Stimulated activated CD4-positive, alpha-beta T cell treated with anti-CD3 and anti-CD28 coated beads, Interleukin-1b, Interleukin-23, amount 100 ng/mL, for 24 hours (primary cell): ENCODE measurements at places on chromosomes 5 and 9.
A peak's percentile ranks its signal among the peaks of the same experiment; 100 is the strongest.

DNA sequence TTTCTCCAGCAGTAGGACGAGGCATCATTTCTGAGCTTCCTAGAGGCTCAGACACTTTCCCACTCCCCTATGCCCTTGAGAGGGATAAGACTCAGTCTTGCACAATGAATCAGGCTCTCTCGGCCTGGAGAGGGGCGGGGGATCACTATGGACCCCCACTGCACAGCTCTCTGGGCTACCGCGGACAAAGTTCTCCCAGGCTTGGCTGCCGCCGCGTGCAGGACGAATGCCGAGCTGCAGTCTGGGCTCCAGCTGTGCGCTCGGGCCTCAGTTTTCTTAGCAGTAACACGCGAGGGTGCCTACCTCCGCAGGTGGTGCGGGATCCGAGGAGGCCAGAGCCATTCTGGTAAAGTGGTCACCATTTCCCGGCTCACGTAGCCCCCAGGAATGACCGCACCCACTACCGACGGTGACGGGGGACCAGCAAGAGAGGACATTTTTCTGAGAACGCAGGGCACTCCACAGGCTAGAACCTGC, 3.4 kb upstream of the MYORG start:
- DNase-seq = no peak

GRCh38 chr9:93096131-93096802, at the start of gene CARD19:
TSS of gene CARD19 (plus strand) at chr9:93096217. CDS start at chr9:93096346, 129 bp downstream.
- peak; percentile 43 for DNase-seq

DNA sequence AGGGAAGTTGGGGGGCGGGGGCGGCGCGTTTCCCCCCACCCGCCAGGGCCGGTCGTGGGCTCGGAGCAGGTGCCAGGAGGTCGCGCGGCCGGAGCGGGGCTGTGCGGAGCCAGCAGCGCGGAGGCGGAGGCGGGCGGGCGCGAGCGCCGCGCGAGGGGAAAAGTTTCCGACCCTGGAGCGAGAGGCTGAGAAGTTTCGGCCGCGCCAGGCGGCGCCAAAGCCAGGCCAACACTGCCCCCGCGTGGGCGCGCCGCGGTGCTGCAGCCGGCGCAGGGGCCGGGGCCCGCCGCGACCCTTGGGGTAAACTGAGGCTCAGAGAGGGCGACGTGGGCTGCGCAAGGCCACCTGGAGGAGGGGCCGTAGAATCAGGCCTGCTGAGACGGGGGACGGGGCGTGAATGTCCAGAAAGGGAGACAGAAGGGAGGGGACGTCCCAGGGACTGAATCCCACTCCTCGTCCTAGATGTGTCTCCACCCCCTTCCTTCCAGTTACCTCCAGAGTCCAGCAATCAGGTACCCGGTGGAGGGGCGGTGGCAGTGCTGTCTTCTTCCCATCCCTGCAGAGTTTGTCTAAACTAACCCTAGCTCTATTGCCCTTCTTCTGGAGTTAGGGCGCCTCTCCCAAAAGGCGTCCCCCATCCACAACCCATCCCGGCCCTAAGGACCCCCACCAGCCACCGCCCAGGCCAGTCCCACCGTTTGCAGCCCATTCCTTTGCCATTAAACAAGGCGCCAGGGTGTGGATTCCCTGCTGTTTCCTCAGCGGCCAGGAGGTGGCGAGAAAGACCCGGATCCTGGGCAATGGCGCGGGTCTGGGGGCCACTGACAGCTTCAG, 10.2 kb downstream of the C9orf50 start:
- peak; percentile 44 for DNase-seq

- no peak for DNase-seq
Measured at GRCh38 chr9:89814340-89815040, 209.7 kb downstream of the GADD45G start.

DNA sequence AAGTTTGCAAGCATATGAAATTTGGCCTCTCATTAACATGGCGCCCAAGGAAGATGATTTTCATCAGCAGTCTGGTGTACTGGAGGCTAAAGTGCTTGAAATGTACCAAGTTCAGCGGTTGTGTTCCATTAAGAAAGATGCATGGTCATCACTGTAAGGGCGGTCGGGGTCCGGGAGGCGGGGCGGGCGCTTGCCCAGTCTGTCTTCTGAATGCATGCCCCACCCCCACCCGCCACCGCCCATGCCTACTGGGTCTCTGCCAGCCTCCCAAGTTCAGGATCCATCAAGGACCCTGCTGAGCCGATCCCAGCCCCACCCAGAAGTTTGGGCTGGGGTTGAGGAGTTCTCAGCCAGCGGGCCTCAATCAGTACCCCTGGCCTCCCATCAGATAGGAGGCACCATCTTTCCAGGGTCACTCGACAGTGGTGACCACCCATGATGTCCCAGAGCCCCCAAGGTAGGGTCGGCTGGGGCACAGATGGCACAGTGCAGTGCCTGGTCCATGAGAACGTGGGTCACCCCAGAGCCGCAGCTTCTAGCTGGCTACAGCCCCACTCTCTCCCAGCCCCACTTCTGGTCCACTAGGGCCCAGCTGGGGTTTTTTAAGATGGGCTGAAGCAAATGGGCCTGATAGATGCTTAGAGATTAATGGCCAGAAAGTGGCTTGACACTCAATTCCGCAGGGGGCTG, 24.4 kb upstream of the PRDM12 start:
- DNase-seq = no peak

DNA sequence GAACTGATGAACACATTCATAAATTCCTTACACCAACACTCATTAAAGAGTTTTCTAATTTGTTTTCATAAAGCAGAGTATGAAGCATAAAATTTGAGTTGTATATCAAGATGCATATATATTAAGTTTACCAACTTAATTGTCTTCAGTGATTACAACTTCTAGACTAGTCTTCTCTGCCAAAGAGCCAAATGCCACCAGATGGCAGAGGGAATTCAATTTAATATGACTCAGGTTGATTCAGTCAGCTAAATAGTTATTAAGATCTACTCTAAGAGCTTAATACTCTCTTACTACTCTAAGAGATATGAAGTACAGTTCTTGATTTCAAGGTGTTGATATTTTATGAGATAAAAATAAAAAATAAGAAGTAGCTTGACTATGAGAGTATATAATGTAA, 53.4 kb downstream of the CDH10 start:
- DNase-seq = no peak

DNA sequence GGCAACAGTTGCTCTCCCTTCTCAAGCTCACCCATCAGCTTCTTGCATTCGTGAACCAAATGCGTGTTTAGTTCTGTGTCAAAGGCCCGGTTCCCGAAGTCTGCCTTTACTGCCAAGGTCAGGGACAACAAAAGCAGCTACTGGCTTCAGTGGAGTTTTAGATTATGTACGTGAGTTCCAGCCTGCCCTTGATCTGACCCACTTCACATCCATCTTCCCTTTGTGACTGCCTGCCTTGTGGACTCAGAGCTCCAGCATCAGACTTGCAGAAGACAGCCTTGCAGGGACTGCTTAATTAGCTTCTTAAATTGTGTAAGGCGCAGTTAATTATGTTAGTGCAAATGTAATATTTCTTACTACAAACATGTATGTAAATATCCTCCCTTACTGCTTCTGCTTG, 774.7 kb upstream of the EDIL3 start:
- DNase-seq = no peak

GRCh38 chr9:126859111-126859510, 1.3 kb upstream of the ZBTB34 start:
- no peak for DNase-seq

GRCh38 chr5:126443374-126443851, 20.2 kb downstream of the GRAMD2B start:
- no peak for DNase-seq

GRCh38 chr5:154053468-154053867, 14.7 kb downstream of the MFAP3 start:
- no peak for DNase-seq

- no peak for DNase-seq
Measured at GRCh38 chr5:76691467-76692273, 24.3 kb upstream of the F2R start.

DNA sequence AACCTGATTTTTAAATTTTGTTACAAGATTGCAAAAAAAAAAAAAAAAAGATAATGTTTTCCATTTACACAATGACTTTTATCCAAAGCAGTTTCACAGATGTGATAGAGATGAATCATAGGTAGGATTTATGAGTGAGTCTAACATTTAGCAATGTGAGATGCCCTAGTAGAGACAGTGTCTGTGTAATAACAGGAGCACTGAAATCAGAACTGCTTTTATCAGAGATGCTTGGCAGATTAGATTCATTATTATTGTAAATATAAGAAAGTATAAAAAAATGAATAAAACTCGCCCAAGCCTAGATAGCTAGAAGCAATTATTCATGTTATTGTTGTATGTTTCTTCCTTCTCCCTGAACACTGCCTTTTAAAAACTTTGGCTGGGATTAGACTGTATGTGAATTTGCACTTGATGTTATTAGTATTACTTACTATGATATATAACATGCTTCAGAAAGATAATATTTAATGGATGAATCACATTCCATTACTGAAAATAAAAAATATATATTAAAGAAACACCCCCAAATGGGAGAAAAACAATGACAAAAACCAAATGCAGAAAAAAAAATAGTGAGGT, 567.3 kb upstream of the KLF4 start:
- no peak for DNase-seq

GRCh38 chr9:92138157-92138959, 23.1 kb upstream of the SPTLC1 start:
- DNase-seq = peak; percentile 60

GRCh38 chr5:33319841-33320240, 120.9 kb upstream of the TARS1 start:
- DNase-seq = no peak
